Renal cortical epithelial cell (primary cell): ENCODE measurements at places on chromosomes 16 and 17.

- peak; percentile 76 for DNase-seq
These were observed 70.4 kb upstream of the SMURF2 start for GRCh38 chr17:64732336-64733006.

- DNase-seq, result peak; percentile 46
These were observed 11.4 kb downstream of the GGA2 start for GRCh38 chr16:23498863-23499262.

DNA sequence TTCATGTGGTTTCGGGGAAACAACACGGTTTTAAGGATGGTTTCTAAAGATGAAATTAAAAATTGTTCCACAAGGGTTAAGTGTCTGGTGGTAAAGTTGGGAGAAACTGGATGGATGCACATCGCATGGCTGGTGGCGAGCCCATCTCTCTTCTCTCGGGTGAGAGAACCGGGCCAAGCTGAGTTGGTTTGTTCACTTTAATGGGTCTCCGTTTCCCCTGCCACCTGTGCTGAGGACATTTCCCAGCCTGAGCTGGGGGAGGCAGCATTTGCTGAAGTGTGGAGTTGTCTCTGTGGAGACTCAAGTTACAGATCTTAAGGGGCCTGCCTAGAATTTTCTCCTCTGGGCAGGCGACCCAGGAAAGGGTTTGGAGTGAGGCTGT lies 7.9 kb downstream of the FUS start:
- no peak for DNase-seq

DNA sequence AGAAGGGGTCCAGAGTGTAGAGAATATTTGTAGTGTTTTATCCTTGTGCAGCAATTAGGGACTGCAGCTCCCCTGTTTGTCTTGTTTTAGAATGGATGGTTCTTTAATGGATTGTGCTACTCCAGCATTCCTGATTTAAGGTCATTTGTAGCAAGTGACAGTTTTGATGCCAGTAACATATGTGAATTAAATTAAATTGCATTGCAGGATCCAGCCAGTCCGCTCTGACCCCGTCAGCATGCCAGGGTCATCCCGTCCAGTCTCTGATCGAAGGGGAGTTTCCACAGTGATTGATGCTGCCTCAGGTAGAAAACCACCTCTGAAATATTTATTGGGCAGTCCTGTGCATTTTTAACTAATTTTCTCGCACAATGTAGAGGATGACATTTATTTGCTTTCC lies 315.4 kb upstream of the TBX2 start:
- DNase-seq, result no peak

DNA sequence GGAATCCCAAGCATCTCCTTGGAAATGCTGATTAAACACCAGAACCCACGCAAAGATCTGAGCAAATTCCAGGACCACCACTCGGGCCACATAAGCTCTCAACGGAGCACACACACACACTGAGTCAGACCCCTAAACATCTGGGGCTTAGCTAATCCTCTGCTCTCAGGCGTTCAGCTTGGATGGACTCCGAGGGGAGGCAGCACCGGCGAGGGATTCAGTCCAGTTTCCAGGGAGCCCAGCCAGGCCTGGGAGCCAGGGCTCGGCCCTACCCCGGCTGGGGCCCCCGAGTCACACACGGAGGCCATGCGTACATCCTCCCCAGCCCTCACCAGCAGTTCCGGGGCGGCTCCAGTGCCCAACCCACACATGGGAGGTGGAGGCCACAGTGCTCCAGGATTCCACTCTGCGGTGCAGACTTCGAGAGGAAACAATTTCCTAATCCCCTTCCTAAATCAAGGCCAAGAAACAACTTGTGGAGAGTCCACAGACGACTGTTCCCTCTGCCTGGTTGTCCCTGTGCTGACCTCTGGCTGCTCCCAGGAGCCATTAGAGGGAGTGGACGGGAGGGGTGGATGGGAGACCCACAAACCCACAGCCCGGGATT lies 70.5 kb downstream of the GAS7 start:
- DNase-seq, result peak; percentile 37

- DNase-seq, result no peak
These were observed at the start of gene CACNG1 for GRCh38 chr17:67044016-67044772. Gene CACNG1, plus strand, starts transcription at chr17:67044554. Its CDS starts 107 bp downstream, at chr17:67044661.
